Sigmoid colon (tissue), 7 donors: ENCODE measurements at places on chromosomes 12 and 14. TPM values are rescaled to one million over a fixed set of nuclear protein-coding genes. Genes with fewer than 3 reads are reported as not detected.

Gene SIX1
- total RNA-seq, result 0.71 TPM

Gene ADSS1
- total RNA-seq, result 10.2 TPM

Gene TNFRSF1A
- total RNA-seq, result 191 TPM

Gene KRT80
- not detected for total RNA-seq

- no peak overlapping the region for H3K27ac ChIP-seq
- no peak overlapping the region for H3K4me3 ChIP-seq
These were observed 43.3 kb downstream of the IQSEC3 start for GRCh38 chr12:109872-110271.

- no peak overlapping the region for H3K4me3 ChIP-seq
- no peaks in the 10 kb centered on the region for H3K27me3 ChIP-seq
- H3K36me3 ChIP-seq, result no peaks in the 10 kb centered on the region
- DNase-seq, result no peak
These were observed 36.5 kb downstream of the YEATS4 start for GRCh38 chr12:69396041-69396440.

GRCh38 chr12:128326406-128326805 lies 59.4 kb downstream of the TMEM132C start:
- no peak for DNase-seq
- no peaks in the 10 kb centered on the region for H3K4me1 ChIP-seq
- H3K4me3 ChIP-seq, result no peak overlapping the region
- H3K27ac ChIP-seq, result no peak overlapping the region
- H3K36me3 ChIP-seq, result no peaks in the 10 kb centered on the region

- no peak overlapping the region for H3K4me3 ChIP-seq
- H3K4me1 ChIP-seq, result no peaks in the 10 kb centered on the region
- DNase-seq, result no peak
- no peaks in the 10 kb centered on the region for H3K27me3 ChIP-seq
- no peaks in the 10 kb centered on the region for H3K36me3 ChIP-seq
These were observed 91.1 kb downstream of the PLXNC1 start for GRCh38 chr12:94239332-94239993.

DNA sequence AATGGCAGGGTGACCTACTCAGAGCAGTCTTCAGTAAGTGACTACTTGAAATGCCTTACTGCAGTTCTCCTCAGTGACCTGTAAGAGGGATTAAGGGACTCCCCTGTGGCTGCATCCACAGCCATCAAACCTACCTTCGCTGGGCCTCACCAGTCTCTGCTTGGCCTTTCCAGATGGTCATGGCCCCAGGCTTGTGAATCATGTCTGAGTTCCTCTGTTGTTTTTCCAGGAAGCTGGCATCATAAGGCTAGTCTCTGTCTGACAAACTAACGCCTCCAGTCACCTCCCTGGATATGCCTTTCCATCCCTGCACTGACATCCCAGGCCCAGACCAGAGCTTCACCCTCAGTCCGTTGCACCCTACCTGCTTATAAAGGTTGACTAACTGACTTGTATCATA lies 14.0 kb downstream of the RNASE2 start:
- no peak overlapping the region for H3K4me3 ChIP-seq
- H3K4me1 ChIP-seq, result peaks cover 10% of the 10 kb centered on the region
- H3K36me3 ChIP-seq, result no peaks in the 10 kb centered on the region
- H3K27me3 ChIP-seq, result no peaks in the 10 kb centered on the region

- H3K4me3 ChIP-seq, result no peak overlapping the region
- peaks cover 77% of the 10 kb centered on the region for H3K4me1 ChIP-seq
- H3K27ac ChIP-seq, result no peak overlapping the region
- DNase-seq, result no peak
- H3K27me3 ChIP-seq, result no peaks in the 10 kb centered on the region
These were observed 54.4 kb downstream of the SPPL3 start for GRCh38 chr12:120849765-120850164.

DNA sequence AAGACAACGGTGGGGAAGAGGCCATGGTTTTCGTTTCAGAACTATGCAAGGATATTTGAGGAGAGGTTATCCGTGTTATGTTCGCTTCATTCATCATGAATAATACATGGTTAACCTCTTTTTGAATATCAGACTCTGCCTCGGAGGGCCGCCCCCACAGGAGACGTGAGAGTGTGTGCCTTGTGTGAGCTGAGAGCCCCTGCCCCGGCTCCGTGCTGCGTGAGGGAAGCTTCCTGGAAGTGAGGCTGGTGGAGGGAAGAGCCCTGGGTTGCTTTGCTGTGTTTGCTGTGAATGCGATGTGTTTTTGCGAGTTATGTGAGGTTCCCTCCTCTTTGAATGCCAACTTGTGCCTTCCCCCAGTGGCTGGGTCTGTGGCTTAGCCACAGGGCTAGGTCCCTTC lies 146.0 kb upstream of the RTL1 start:
- no peak for DNase-seq
- no peaks in the 10 kb centered on the region for H3K36me3 ChIP-seq
- no peaks in the 10 kb centered on the region for H3K27me3 ChIP-seq
- no peak overlapping the region for H3K4me3 ChIP-seq
- H3K4me1 ChIP-seq, result no peaks in the 10 kb centered on the region
- no peak overlapping the region for H3K27ac ChIP-seq

DNA sequence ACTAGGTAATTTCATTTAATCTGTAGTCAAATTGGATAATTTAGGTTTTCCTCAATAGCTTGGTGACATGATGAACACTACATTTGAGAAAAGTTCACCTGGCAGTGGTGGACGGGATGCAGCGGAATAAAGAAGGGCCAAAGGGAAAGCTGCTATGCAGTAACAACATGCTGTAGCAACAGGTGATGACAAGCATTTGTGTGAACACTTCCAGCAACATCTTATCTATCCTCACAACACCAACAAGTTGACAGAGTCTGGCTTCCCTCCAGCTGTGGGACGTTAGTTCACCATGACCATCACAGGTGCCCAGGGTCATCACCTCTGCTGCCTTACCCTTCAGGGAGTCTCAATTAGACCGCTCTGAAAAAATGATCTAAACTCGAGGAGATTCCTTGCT lies 8.3 kb downstream of the DBX2 start:
- H3K36me3 ChIP-seq, result no peaks in the 10 kb centered on the region
- no peaks in the 10 kb centered on the region for H3K4me1 ChIP-seq
- H3K27me3 ChIP-seq, result no peaks in the 10 kb centered on the region
- no peak overlapping the region for H3K4me3 ChIP-seq
- no peak for DNase-seq
- no peak overlapping the region for H3K27ac ChIP-seq

GRCh38 chr12:55830601-55831446 lies 1.4 kb upstream of the DNAJC14 start:
- no peaks in the 10 kb centered on the region for H3K36me3 ChIP-seq
- peak; percentile 92 for DNase-seq
- H3K4me1 ChIP-seq, result no peaks in the 10 kb centered on the region
- H3K27ac ChIP-seq, result peak overlapping the region; percentile 94
